Suppressor macrophage treated with lipopolysaccharide for 1 hour (primary cell): ENCODE measurements at places on chromosomes 3 and 15.

GRCh38 chr15:57419335-57419734 is 43.0 kb downstream of the CGNL1 start:
- no peak for DNase-seq

DNA sequence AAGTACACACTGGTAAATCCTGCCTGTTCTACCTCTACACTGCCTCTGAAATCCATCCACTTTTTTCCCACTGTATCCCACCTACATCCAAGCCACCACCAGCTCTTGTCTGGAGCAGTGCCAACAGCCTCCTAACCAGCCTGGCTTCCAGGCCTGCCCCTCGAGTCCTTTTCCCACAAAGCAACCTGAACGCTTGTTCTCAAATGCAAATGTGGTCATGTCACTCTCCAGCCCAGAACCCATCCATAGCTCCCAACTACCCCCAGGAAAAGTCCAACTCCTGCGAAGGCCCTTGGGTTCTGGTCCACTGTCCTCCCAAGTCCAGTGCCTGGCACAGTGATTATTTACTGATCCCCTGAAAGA is 83.8 kb downstream of the SEMA5B start:
- DNase-seq, result no peak

DNA sequence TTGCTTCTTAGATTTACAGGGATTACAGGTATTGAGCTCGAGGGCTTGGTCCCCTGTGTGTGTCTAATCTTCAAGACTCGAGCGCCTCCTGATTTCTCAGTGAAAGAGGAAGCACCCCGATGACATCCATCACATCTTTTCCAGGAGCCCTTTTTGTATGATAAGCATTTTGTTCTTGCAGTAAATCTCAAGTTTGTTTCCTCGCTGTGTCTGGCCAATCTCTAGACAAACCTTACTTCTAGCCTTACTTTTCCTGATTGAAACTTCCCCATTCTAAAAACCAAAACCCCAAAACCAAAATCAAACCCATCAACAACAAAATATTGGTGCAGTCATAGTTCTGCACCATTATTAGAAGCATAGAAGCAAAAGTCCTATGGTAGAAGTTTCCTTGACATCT is 286.0 kb downstream of the NFKBIZ start:
- DNase-seq, result peak; percentile 26

- no peak for DNase-seq
Measured at GRCh38 chr3:122646146-122646988, 34.3 kb upstream of the PARP14 start.

DNA sequence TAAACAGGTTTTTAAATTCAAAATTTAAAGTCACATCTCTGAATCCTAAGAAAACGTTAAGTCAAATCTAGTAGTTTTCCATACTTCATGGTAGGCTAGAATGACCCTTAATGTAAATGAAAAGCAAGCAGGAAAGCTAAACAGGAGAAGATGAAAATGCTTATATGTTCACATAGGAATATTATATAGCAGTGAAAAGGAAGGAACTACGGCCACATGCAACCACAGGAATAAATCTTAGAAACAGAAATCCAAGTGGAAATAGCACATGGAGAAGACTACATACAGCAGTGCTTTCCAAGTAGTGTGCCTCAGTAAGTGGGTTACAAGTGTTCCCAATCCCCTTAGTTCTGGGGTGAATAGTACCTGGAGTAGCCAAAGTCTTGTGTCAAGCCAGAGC is 296.2 kb downstream of the FHIT start:
- DNase-seq, result no peak

- DNase-seq, result no peak
Measured at GRCh38 chr3:117463276-117464115, 753.9 kb downstream of the TUSC7 start.

DNA sequence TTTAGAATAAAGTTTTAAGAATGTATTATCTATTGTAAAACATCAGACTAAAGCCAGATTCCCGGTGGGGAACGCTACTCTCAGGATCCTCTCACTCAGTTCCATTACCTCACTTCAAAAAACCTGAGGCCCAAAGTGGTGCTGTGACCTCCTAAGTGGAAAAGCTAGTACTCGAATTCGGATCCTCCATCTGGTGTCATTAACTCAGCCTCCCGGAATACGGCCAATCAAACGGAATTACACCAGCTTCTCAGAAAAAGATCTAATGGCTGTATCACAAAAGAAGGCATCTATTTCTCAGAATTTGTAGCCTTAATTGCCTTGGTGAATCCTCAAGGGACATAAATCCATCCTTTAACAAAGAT is 627 bp downstream of the ACAD11 start:
- DNase-seq, result no peak

- DNase-seq, result peak; percentile 86
Measured at GRCh38 chr15:52466134-52466701, 62.5 kb downstream of the MYO5A start.

GRCh38 chr15:47806008-47806407 is 88.7 kb downstream of the SEMA6D start:
- DNase-seq, result no peak

DNA sequence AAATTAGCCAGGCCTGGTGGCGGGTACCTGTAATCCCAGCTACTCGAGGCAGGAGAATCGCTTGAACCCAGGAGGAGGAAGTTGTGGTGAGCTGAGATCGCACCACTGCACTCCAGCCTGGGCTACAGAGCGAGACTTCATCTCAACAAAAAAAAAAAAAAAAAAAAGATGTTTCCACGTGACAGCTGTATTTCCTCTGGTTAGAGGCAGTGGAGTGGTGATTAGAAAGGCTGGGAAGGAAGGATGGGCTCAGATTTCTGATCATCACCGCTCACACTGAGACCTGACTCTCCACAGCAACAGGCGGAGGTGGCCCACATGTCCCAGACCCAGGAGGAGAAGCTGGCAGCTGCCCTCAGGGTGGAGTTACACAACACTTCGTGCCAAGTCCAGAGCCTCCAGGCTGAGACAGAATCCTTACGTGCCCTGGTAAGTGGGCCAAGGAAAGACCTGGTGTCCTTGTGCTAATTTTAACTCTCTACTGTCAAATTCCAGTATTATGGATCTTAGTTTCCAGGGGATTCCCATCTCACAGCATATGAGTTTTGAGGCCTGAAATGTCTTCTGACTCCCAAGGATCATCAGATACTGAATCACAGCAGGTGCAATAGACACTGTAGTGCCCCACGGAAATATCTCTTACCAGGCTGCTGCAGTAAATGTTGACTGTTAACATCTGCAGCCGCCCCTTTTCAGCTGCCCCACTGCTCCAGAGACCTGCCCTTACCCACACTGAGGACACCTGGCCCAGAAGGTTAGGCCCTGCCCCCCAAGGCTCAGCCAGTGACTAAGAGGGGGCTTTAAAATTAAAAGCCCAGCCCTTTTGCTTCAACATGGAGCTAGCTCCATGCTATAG is 66.9 kb downstream of the BFSP2 start:
- DNase-seq, result peak; percentile 21

GRCh38 chr15:64842986-64843561 is 1.4 kb downstream of the PLEKHO2 start:
- DNase-seq, result peak; percentile 93

GRCh38 chr15:39602143-39602542 is 21.3 kb downstream of the THBS1 start:
- no peak for DNase-seq

- no peak for DNase-seq
Measured at GRCh38 chr3:168534761-168535160, 439.0 kb upstream of the GOLIM4 start.
